ENCODE measurements at places on chromosomes 2 and 18.

DNA sequence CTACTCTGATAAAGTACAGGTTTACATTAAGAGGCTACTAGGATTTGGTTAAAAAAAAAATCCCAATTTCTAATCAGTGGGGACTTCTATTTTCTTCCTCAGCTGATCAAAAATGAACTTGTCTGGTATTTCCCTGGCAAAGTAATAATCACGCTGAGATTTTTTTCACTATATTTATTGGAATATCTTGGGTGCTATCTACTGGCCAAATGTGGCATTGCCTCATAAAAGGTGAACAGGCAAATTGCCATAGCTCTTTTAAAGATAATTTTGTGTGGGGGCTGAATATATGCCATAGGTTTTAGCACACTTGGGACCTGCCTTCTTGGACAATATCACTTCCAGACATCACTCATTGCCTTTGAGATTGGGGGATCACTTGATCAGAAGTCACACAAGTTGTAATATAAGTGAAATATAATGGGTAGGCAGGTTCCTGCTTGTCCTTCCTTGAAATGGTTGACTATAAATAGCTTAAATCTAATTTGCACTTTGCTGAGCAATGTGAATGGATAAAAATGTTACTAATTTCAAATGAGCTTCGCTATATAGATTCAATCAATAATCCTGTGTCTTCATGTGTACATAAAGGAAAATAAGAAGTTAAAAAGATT lies 7.0 kb upstream of the NXPH2 start:
- DNase-seq = no peak

- no peak for DNase-seq
Measured at GRCh38 chr2:54519841-54520459, 63.8 kb downstream of the SPTBN1 start.

GRCh38 chr2:149271575-149271974 lies 58.8 kb upstream of the LYPD6 start:
- no peak for DNase-seq

DNA sequence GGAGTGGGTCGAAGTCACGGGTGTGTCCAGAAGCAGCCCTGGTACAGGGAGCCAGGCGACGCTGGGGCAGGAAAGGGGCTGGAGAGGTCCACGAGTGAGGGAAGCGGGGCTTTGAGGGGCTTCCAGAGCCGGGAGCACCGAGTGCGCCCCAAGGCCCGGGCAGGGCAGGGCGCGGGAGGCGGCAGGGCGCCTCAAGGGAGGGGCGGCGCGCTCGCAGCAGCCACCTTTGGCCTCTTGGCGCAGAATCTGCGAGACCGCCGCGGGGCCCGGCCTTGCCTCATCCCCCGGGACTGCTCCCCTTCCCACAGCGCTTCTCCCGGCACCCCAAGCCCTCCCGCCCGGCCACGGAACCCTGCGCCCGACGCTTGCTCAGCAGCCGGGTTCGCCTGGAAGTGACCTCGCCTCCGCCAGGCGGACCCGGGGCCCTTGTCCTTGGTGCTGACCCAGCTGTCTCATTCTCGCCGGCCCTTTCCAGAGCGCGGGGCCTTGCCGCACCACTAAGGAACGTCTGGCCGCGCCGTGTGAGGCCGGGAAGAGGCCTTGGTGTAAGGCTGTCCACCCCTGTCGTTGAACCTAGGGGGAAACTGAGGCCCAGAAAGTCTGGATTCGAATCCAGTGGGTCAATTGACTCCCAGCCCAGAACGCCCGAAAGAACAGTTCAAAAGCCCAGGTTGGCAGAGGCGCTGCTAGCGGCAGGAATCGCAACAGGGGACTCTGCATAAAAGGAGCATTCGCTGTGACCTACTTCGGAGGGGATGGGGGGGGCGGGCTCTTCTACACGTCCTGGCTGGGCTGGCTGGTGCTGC lies 584 bp upstream of the DNER start:
- peak; percentile 68 for DNase-seq

GRCh38 chr2:133169274-133169912 lies 398.9 kb downstream of the NCKAP5 start:
- no peak for DNase-seq

- no peak for DNase-seq
Measured at GRCh38 chr2:38500283-38500634, 102.5 kb downstream of the HNRNPLL start.

GRCh38 chr2:43269074-43269572 lies 42.7 kb upstream of the ZFP36L2 start:
- no peak for DNase-seq

GRCh38 chr2:174664084-174664759 lies 66.6 kb upstream of the WIPF1 start:
- no peak for DNase-seq

GRCh38 chr2:45629971-45630370 lies 18.9 kb upstream of the SRBD1 start:
- DNase-seq = no peak

GRCh38 chr2:217367464-217367863 lies 507.6 kb upstream of the TNP1 start:
- no peak for DNase-seq

DNA sequence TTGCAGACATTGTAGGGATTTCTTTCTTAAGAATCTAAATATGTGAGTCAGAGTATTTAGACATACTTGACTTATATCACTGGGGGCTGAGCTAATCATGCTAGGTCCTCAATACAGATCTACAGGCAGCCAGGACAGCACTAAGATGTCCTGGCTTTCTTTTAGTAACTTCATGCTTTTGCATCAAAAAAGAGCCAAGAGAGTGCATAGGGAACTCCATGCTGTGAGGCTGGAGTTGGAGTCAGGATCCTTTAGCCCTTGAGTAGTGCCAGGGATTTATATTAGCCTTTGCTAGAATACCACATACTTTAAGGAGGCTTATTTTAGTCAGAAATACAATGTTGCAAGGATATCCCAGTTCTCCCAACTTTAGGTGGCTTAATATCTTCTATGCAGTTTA lies 289.7 kb downstream of the CCDC85A start:
- no peak for DNase-seq

DNA sequence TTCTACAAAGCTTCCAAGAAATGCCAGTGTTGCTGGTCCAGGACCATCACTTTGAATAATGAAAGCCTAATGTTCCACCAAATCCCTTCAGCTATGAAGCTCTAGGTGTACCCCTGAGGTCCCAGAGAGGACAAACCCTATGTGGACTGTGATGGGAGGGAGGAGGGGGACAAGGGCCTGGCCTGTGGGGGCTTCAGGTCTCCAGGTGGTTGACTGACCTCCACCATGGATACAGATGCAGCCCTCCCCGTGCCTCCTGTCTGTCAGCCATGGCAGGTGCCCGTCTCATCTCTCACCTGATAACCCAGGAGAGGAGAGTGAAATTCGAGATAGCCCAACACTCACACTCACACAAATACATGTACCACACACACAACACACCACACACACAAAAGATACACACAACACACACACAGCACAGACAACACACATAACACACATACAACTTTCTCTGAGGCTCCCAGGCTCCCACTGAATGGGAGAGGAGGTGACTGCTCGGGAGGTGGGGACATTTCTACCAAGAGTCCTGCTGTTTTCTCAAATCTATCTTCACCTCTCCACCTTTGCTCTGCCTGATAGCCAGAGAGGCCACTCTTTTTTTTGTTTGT lies 12.8 kb upstream of the RHOB start:
- DNase-seq = no peak

DNA sequence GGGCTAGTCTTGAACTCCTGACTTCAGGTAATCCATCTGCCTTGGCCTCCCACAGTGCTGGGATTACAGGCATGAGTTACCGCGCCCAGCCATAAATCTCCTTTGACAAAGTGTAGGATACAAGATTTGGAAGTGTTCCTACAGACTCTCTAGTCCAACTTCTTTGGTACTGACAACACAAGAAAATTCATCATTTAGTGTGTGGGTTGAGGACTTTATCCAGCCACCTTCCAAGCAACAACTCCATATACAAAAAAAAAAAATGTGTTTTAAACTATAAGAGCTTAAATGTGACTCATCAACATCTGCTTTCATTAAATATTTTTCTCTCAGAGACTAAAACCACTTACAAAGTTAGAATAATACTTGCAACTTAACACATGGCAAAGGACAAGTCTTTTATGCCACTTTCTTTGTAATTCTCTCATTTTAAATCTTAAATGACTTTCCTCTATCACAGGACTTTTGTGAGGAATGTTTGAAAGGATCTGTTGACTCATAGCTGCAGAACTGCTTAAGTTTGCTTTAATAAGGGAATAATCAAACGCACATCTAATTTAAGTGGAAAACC lies 46.2 kb upstream of the ITGAV start:
- DNase-seq = no peak

DNA sequence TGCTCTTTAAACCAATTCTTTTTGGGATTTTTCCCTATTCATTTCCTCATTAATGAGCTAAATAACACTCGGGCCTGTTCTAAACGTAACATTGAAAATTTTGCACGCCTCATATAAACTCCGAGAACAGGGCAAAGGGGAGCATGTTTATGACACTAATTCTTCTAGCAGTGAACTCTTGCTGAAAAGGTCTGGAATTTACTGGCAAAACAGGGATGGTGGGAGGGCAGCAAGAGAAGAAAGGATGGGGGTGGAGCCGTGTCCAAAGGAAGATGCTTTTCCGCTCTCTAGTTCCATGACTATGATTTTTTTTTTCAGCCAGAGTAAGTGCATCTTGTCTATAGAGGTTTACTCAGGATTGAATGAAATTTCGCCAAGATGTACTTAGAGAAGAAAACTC lies 50.0 kb upstream of the IL1R1 start:
- DNase-seq = no peak

GRCh38 chr2:20488782-20489181 lies 41.9 kb downstream of the RHOB start:
- no peak for DNase-seq

DNA sequence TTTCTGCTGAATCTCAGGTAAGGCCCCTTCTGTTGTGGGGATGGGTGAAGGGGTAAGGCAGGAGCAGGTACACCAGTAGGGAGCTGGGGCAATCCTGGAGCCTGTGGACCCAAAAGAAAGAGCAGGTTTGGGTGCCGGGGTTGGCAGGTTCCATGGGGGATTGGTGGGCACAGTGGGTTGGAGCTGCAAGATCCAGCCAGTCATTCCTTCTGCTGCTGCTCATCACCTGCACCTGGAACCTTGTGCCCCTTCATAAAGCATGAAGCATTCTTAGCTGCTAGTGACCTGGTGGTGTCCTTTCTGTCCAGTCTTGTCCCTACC lies 24.9 kb downstream of the FHOD3 start:
- no peak for DNase-seq

DNA sequence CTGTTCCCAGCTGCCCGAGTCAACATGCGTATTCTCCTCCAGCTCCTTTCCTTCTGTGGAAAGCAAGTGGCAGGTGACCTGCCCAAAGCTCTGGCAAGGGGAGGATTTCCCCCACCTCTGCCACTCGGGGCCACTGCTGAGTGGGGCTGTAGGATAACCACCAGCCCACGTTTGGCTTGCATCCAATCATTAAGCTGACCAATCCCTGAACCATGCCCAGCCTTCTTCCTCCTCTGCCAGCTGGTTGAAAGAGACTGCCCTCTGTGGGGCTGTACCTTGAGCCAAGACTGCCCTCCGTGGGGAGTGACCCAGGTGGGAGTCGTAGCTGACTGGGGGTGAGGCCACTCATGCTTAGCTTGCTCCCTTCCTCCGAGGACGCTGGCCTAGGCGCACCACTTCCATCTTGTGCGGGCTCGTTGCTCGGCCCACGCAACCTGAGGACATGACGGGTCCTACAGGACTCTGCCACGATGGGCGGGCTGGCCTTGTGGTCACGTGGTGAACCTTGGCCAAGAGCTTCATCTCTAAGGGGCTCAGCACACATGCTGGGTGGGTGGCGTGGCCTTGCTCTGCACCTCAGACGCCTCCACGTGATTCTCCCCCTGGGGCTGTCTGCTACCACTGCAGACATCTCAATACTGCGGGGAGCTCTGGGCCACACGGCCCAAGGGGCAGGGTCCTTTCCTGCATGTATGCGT lies 112.1 kb downstream of the NDUFA10 start:
- DNase-seq = no peak

GRCh38 chr2:146532509-146533147 lies 1312.2 kb upstream of the ACVR2A start:
- DNase-seq = no peak

GRCh38 chr2:58378152-58378551 lies 137.0 kb upstream of the FANCL start:
- DNase-seq = no peak

DNA sequence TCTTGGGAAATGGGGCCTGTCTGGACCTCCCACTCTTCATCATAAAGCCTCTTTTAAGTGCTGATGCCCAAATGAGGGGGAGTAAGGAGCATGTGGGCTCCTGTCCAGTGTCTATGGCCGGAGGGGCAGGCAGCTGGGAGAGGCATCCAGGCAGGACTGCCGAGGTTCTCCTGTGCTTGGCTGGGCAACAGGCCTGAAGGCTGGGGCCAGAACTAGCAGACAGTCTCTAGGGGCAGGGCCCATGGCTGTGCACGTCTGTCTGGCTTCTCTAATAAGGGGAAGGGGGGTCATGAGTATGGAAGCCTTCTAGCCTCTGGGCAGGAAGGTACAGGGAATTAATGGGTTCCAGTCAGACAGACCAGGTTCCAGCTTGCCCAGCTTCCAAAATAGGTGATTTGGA lies 128.6 kb downstream of the SMAD2 start:
- DNase-seq = no peak

DNA sequence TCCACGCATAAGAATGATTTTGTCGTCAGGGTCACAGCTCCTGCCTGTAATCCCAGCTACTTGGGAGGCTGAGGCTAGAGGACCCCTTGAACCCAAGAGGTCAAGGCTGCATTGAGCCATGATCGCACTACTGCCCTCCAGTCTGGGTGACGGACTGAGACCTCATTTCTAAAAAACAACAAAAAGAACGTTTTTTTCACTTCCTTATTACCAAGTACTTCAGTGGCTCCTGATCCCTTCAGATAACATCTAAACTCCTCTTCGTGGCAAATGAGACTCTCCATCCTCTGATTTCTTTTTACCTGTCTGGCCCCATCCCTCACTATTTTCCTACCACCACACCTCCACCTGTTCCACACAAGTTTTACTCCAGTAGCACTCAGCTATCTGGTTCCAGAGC lies 105.4 kb upstream of the TLK1 start:
- DNase-seq = no peak

DNA sequence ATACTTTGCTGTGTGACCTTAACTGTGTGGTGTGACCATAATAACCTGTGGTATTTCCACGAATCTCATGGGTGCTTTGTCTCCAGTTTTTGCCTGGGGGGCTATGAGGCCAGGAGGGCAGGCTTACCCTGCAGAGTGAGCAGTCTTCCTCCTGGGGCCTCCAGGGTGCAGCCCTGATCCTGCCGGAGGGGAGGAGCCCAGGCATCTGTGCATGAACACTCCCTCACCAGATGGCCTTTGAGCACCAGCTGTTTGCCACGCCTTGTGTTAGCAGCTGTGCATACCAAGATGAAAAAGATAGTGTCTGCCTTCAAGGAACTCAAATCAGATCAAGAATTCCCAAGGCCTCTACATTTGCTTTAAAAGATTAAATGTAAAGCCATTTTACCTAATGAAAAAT lies 75.0 kb upstream of the RBM44 start:
- DNase-seq = peak; percentile 47

- no peak for DNase-seq
Measured at GRCh38 chr2:109454765-109455394, 158.9 kb downstream of the SEPTIN10 start.

GRCh38 chr2:230575642-230576324 lies 136.9 kb upstream of the CAB39 start:
- peak; percentile 12 for DNase-seq

- no peak for DNase-seq
Measured at GRCh38 chr2:46748735-46749531, 166.7 kb downstream of the MCFD2 start.

All from HuH-7.5 (cell line).